ENCODE measurements at places on chromosomes 11 and 22. TPM values are rescaled to one million over a fixed set of nuclear protein-coding genes. Genes with fewer than 3 reads are reported as not detected.

The GSTT2 gene
- total RNA-seq = not detected

The TESMIN gene
- total RNA-seq = 5.5 TPM

The SHISAL1 gene
- total RNA-seq = not detected

The LMO1 gene
- not detected for total RNA-seq

The DKK3 gene
- not detected for total RNA-seq

The LIN7C gene
- 31.0 TPM for total RNA-seq

The SLC25A45 gene
- 16.3 TPM for total RNA-seq

The GRIK4 gene
- not detected for total RNA-seq

The CSNK2A3 gene
- 1.2 TPM for total RNA-seq

The PARVA gene
- not detected for total RNA-seq

The NPTXR gene
- total RNA-seq = 1.7 TPM

The NRIP3 gene
- 5.5 TPM for total RNA-seq

The SMTNL1 gene
- not detected for total RNA-seq

The C11orf24 gene
- 34.2 TPM for total RNA-seq

The ASPHD2 gene
- 14.2 TPM for total RNA-seq

The GLB1L3 gene
- 15.4 TPM for total RNA-seq

The NRGN gene
- total RNA-seq = 5.0 TPM

The MMP13 gene
- total RNA-seq = not detected

The SLC29A2 gene
- 19.1 TPM for total RNA-seq

The KCNJ5 gene
- total RNA-seq = not detected

The C22orf23 gene
- total RNA-seq = not detected

The KCNQ1 gene
- 4.0 TPM for total RNA-seq

The APOA4 gene
- total RNA-seq = not detected

All from activated T-helper 2 cell treated with anti-CD3 and anti-CD28 coated beads, Interferon-gamma antibody, Interleukin-2, Interleukin-4, amounts not matched to agents 10 μg/mL and 5 μg/mL and 100 μg/mL, durations not matched to agents 14 hours and 24 hours and 36 hours (primary cell).